ENCODE measurements at places on chromosomes 2 and 18.

DNA sequence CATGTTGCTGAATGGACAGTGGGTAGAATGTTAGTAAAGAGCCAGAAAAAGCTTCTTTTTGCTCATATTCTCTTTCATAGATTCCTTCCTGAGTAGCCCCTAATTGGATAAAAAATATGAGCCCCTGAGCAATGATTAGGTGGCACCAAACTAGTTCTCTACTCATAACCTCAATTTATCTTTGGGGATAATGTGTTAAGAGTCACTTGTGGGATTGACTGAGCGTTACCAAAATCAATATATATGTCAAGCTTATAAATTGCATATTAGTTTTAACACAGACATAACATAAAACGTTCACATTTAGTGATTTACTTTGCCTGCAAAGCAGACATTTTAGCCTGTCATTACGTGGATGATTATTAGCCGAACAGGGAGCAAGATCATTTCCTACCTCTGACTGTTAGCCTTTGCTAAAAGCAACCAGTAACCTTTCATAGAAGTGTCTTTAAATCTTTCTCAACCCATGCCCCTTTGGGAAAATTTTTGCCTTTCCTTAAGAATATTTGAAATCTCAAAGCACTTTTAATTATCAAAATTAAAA, 85.4 kb downstream of the ARHGAP28 start:
- DNase-seq: no peak

DNA sequence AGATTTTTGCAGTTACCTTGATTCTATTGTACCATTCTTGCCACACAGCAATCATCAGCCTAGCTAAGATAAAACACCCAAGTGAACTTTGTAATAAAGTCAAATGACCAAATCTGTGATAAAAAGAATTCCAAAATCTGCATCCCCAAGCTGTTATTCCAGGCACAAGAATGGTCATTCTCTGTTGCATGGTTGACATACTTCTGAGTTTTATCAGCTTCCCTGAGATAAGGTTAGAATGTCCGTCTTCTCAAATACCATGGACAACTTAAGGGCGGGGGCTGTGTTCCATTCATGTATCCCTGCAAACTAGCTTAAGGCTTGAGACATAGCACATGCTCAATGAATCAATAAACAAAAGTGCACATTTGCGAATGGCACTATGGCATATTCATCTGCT, 8.1 kb upstream of the BMP10 start:
- no peak for DNase-seq

DNA sequence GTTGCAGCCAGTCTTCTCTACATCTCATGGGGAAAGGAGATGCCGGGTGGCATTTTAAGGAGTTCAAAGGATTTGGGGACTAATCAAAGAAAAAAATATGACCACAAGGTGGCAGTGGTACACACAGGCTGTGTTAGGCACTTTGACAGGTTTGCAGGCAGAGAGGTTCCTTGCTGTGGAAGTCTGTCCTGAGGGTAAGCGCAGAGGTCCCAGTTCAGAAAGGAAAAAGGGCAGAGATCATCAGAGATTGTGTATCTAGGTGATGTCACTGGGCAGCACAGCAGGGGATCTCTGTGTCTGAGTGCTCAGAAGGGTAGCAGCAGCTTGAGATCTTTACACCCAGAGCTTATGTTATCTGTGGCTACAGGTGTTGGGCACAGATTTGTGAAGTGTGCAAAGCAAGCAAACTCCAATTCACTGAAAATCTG, 231.4 kb downstream of the LRRTM1 start:
- peak; percentile 70 for DNase-seq

- DNase-seq: no peak
Measured at GRCh38 chr2:172438741-172439508, 11.5 kb downstream of the ITGA6 start.

- no peak for DNase-seq
Measured at GRCh38 chr18:32337821-32338220, 132.9 kb downstream of the GAREM1 start.

DNA sequence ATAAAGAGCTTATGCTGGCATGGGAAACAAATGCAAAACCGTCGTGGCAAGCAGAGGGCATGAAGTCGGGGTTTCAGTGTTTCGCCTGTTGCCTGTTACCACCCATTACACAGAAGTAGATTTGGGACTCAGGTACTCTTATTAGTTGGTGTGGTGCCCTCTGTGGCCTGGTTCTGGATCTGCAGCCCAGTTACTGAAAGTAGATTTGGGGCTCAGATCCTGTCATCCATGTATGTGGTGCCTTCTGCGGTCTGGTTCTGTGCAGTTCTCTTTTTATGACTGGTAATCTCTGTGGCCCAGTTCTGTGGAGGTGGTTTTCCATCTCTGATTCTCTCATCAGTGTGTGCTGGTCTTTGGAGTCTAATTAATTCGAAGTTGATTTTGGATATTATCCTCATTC, 45.2 kb downstream of the ADNP2 start:
- DNase-seq: no peak

GRCh38 chr18:46623541-46623940, 33.5 kb downstream of the LOXHD1 start:
- no peak for DNase-seq

- DNase-seq: no peak
Measured at GRCh38 chr2:167764772-167765341, 482.5 kb downstream of the STK39 start.

GRCh38 chr18:35215026-35215425, 25.8 kb upstream of the ZNF397 start:
- no peak for DNase-seq

GRCh38 chr2:191358325-191359025, 113.3 kb downstream of the MYO1B start:
- DNase-seq: no peak

DNA sequence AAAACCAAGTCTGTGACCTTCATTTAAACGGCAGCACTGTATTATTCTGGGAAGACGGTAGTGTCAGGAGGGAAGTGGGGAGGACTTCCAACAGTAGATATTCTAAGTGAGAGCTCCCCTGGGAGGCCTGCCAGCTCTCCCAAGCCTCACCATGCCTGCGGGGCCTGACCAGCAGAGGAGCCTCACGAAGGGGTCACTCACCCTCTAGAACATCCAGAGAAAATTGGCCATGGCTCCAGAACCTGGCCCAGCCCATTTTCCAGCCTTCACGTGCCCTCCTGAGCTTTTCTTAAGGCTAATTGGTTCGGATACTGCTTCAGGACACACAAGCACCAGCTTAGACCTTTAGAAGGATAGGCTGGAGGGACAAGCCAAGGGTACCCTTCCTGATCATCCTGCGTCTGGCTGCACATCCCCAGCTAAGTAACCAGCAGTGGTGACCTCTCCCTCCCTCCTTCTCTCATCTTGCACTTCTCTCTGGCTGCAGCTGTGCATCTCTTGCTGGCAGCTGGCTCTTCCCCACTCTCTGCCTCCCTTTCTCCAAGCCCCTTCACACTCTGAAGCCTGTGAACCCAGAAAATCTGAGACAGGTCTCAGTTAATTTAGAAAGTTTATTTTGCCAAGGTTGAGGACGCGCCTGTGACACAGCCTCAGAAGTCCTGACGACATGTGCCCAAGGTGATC, 120.1 kb upstream of the PKDCC start:
- DNase-seq: no peak

- DNase-seq: peak; percentile 82
Measured at GRCh38 chr2:37832590-37833197, 92.4 kb upstream of the RMDN2 start.

DNA sequence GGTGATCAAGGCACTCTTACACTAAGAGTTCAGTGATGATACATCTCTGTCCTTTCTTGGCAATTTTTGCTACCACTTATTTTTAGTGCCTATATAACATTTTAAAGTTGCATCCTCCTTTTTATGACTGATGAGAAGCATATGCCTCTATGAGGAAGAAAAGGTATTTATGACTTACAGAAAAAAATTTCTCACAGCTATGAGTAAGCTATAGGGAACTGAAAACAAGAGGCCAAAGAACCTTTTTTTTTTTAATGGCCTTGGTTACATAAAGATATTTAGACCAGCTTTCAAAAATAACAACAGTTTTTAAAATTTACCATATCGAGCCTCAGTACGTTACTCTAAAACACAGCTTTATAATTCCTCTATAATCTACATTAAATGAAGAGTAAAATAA, 21.3 kb downstream of the MBD5 start:
- DNase-seq: no peak

GRCh38 chr2:191165176-191165643, 14.4 kb upstream of the STAT4 start:
- no peak for DNase-seq

GRCh38 chr2:14756122-14756541, 123.6 kb downstream of the LRATD1 start:
- DNase-seq: no peak

DNA sequence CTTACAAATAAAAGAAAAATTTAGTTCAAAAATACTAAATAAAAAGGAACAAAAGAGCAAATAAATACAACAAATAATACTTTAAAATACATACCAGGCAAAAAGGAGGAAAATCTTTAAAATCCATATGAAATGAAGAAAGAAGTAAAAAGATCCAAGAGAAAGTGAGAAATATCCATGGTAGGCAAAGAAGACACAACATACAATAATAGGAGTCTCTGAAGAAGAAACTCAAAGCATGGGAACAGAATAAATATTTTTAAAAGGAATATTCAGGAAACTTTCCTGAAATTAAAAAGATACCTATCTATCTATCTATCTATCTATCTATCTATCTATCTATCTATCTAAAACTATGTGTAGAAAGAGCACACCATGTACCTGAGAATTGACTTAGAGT, 196.8 kb downstream of the TMEM247 start:
- DNase-seq: no peak

DNA sequence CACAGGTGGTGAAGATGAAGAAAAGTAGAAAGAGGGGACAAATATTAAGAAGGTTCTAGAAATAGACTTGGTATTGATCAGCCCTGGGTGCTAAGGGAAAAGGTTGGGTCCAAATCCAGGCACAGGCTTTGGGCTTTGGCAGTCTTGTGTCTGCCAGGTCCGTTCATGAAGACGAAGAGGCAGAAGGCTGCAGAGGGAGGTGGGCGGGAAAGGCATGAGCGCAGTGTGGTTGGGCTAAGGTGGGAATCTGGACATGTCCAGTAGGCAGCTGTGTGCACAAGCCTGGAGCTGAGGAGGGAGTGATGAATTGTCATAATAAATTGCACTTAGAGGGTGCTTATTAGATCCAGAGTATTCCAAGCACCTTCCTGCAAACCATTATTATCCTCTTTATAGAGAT, 105.7 kb upstream of the TEX51 start:
- DNase-seq: no peak

GRCh38 chr2:222641336-222641735, 14.6 kb downstream of the FARSB start:
- DNase-seq: no peak

- no peak for DNase-seq
Measured at GRCh38 chr2:39379643-39380524, 57.2 kb downstream of the MAP4K3 start.

- DNase-seq: no peak
Measured at GRCh38 chr2:145350011-145350410, 830.1 kb upstream of the ZEB2 start.

DNA sequence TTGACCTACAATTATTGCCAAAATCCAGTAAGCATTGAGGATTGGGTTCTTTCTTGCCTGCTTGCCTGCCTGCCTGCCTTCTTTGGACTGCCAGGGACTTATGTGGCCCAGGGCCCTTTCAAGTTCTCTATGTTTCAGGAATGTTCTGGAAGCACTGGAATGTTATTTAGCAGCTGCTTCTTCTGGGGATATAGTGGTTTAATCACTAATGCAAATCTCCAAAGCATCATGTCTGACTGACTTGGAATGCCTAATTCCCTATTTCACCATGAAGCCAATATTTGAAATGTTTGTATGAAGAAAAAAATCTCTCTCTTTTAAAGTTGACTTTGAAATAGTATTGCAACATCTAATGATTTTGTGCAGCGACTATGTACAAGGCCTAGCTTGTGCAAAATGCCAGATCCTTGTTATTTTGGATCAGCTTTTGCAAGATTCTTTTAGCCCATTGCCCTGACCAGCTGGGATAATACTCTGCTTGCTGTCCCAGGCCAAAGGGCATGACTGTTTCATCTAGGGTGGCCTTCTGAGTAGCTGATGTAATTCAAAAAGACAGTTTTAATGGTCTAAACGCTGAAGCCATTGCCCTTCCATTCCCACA, 204.6 kb downstream of the RND3 start:
- DNase-seq: no peak

DNA sequence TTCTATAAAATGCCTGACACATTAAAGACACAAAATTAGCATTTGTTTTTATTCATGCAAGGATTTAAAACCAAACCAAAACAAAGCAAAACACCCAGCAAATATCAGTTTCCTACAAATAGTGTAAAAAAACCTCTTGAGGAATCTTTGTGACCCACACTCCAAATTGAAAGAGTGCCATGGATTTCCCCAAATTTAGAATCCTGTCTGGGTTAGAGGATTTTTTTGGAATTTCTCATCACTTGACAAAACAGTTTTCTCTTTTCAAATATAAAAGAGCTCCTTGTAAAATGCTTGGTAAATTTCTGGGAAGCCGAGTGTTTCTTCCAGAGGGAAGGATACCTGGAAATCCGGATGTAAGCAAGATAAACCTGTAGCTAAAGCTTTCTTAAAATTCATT, 1.7 kb upstream of the FN1 start:
- DNase-seq: no peak

DNA sequence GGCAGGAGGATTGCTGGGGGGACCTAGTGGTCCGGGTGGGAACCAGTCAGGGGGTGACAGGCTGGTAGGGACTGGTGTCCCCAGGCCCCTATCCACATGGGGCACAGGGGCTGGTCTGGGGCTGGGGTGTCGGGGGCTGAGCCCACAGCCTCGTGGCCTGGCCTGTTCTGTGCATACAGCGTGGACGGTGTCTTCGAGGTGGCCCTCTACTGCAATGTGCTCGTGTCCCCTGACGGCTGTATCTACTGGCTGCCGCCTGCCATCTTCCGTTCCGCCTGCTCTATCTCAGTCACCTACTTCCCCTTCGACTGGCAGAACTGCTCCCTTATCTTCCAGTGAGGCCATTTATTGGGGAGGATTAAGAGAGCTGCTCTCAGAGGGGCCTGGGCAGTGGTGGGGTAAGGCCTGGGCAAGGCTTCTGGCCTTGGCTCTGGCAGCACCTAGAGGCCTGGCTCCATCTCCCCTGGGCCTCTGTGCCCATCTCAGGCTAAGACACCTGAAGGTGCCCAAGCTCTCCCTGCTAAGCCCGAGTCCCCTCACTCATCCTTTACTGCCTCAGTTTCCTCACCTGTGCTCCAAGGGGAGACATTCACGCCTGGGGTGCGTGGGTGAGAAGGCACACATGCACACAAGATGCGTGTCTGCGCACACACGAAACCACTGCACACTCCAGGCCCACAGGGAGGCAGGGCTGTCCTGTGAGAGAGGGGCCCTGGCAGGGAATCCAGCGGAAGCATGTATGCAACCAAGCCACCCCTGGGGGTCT, 1.9 kb downstream of the CHRNG start:
- DNase-seq: no peak

DNA sequence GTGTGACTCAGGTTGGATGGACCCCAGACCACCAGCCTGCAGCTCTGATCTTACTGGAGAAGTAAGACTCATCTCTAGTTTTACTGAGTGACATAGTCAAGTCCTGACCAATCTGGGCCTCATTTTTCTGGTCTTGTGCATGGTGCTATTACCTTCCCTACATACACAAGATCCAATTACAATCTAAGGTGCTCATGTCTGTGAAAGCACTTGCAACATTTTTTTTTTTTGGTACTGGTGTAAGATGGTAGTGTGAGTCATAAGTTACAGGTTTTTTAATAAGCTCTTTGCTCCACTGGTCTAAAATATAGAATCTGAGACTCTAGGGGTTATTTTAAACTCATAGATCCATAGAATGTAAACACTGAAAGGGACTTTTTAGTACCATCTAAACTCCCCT, 117.3 kb upstream of the EFEMP1 start:
- DNase-seq: no peak

Measured in NT2/D1 (cell line).